Activated gamma-delta T cell treated with anti-CD3 and anti-CD28 coated beads, Interleukin-2, amount 50 U/mL, for 16 hours (primary cell): ENCODE measurements at places on chromosomes 1 and 21.

DNA sequence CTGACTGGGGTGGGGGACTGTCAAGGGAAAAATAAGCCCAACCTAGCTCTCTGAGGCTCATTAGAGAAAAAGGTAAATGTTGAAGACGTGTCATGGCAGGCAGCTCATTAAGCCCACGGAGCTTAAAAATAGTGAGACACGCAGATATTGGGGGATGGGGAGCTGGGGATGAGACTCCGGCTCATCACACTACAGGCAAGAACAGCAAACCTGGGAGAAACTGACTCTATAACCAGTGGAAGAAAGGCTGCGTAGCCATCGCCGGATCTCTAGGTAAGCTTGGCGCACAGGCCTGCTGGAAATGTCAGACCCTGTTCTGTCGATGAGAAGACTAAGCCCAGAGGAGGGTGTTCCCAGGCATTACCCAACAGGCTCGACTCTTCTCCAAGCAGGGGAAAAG lies 78.0 kb downstream of the SYT2 start:
- no peak for DNase-seq

DNA sequence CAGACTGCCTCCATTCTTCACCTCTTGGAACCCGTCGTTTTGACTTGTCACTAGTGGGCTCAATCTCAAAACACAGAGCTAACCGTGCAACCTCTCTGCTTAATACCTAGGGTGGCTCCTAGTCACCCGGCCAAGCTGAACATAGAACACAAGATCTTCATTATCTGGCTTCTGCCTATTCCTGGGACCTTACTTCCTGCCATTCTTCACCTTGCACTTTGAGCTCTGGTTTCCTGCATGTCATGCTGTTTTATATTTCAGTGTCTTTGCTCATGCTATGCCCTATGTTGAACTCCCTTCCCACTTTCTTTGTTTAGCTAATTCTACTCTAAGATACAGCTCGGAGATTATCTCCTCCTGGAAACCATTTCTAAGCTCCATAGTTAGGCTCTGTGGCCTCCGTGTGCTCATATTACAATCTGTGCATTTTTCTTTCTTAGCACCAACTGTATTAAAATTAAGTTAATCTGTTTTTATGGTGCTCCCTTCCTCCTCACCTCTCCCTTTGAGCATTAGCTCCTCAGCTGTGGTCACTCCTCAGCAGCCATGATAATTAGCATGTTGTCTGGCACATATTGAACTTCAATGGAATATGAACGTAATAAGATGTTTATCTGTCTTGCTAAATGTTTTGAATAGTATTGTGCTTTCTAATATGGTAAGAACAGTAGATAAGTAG lies 13.1 kb downstream of the GPSM2 start:
- no peak for DNase-seq

GRCh38 chr1:40045182-40045581 lies 4.7 kb downstream of the CAP1 start:
- DNase-seq, result no peak

- no peak for DNase-seq
Measured at GRCh38 chr21:33940881-33941245, 25.3 kb upstream of the ATP5PO start.
